Caki2 (cell line): ENCODE measurements at places on chromosomes 3 and 15. TPM values are rescaled to one million over a fixed set of nuclear protein-coding genes. Genes with fewer than 3 reads are reported as not detected.

Gene UTS2B
- total RNA-seq = 8.1 TPM in 1 of 2 replicates, not detected in the other

Gene CD47
- total RNA-seq = 31.8 and 62.4 TPM in 2 replicates

Gene RHCG
- total RNA-seq = not detected in 2 replicates

Gene PARP16
- 10.0 and 16.9 TPM in 2 replicates for total RNA-seq

Gene NAALADL2
- total RNA-seq = 1.3 and 11.7 TPM in 2 replicates

Gene EPHA3
- not detected in 2 replicates for total RNA-seq

Gene GPR160
- total RNA-seq = 66.6 and 105 TPM in 2 replicates

Gene ASB14
- total RNA-seq = not detected in 2 replicates

Gene SIDT1
- not detected in 2 replicates for total RNA-seq

Gene FETUB
- not detected in 2 replicates for total RNA-seq

Gene NANOGP8
- not detected in 2 replicates for total RNA-seq

Gene ST3GAL6
- total RNA-seq = 0.78 and 6.5 TPM in 2 replicates

Gene ERICH6
- total RNA-seq = not detected in 2 replicates

Gene GOLGA6D
- total RNA-seq = not detected in 2 replicates

Gene CAMKV
- total RNA-seq = not detected in 2 replicates

Gene FHIT
- 0.35 and 4.8 TPM in 2 replicates for total RNA-seq

Gene CCNDBP1
- total RNA-seq = 64.0 and 96.2 TPM in 2 replicates

Gene PP2D1
- total RNA-seq = not detected in 2 replicates

Gene CCR9
- total RNA-seq = 0.81 TPM in 1 of 2 replicates, not detected in the other

Gene CACNA1D
- total RNA-seq = 0.24 TPM in 1 of 2 replicates, not detected in the other

Gene GPR15
- not detected in 2 replicates for total RNA-seq

Gene MST1
- 1.7 TPM in 2 replicates for total RNA-seq

Gene ARPP21
- total RNA-seq = 0.41 TPM in 1 of 2 replicates, not detected in the other

Gene ARGFX
- total RNA-seq = not detected in 2 replicates

Gene ROPN1
- total RNA-seq = not detected in 2 replicates

Gene DLEC1
- not detected in 2 replicates for total RNA-seq
